ENCODE measurements at places on chromosomes 2 and 18. TPM values are rescaled to one million over a fixed set of nuclear protein-coding genes. Genes with fewer than 3 reads are reported as not detected.
A peak's percentile ranks its signal among the peaks of the same experiment; 100 is the strongest.

TEX44 gene
- total RNA-seq: not detected

CDK5R2 gene
- total RNA-seq: not detected

UGT1A5 gene
- total RNA-seq: not detected

CASP8 gene
- 40.4 TPM for total RNA-seq

ACMSD gene
- total RNA-seq: not detected

KLHL41 gene
- total RNA-seq: 1.4 TPM

RGPD8 gene
- total RNA-seq: 14.9 TPM

GRCh38 chr2:88838165-88838635 is 146.7 kb downstream of the RPIA start:
- no peaks in the 10 kb centered on the region for H3K4me1 ChIP-seq
- H3K27me3 ChIP-seq: no peaks in the 10 kb centered on the region
- no peaks in the 10 kb centered on the region for H3K36me3 ChIP-seq
- H3K4me3 ChIP-seq: no peak overlapping the region
- DNase-seq: no peak
- H3K27ac ChIP-seq: no peak overlapping the region

GRCh38 chr18:8081267-8081666 is 514.2 kb downstream of the PTPRM start:
- H3K36me3 ChIP-seq: no peaks in the 10 kb centered on the region
- H3K27ac ChIP-seq: peak overlapping the region; percentile 60
- peaks cover 14% of the 10 kb centered on the region for H3K4me1 ChIP-seq

DNA sequence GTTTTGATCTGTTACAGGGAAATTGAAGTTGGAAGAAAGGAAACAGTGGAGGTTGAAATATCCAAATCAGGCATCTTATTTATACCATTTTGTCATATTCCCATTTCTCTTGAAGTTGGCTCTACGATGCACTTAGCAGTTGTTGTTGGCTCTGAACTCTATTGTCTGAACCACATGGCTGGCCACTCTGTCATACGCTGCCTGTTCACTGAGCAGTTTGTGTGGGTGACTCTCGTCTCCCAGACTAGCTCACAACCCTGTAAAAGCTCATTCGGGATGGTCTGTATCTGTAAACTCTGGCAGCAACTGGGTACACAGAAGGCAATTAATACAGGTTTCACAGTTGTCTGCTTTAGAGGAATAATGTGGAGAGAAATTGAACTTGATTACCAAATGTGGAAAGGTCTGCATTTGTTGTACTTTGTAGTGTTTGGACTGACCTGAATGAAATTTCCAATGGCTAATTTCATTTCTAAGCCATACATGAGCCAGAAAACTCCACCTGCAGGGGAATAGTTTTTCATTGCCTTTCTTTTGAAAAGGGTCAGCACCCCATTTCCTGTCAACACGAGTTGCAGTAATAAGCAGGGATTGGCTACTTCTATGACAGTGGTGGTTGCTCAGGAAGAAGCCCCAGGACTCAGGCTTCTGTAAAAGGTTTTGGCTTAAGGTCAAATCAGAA is 378.2 kb downstream of the OSR1 start:
- H3K4me1 ChIP-seq: no peaks in the 10 kb centered on the region
- H3K4me3 ChIP-seq: no peak overlapping the region
- H3K36me3 ChIP-seq: no peaks in the 10 kb centered on the region
- H3K27me3 ChIP-seq: no peaks in the 10 kb centered on the region
- no peak for DNase-seq
- no peak overlapping the region for H3K27ac ChIP-seq

DNA sequence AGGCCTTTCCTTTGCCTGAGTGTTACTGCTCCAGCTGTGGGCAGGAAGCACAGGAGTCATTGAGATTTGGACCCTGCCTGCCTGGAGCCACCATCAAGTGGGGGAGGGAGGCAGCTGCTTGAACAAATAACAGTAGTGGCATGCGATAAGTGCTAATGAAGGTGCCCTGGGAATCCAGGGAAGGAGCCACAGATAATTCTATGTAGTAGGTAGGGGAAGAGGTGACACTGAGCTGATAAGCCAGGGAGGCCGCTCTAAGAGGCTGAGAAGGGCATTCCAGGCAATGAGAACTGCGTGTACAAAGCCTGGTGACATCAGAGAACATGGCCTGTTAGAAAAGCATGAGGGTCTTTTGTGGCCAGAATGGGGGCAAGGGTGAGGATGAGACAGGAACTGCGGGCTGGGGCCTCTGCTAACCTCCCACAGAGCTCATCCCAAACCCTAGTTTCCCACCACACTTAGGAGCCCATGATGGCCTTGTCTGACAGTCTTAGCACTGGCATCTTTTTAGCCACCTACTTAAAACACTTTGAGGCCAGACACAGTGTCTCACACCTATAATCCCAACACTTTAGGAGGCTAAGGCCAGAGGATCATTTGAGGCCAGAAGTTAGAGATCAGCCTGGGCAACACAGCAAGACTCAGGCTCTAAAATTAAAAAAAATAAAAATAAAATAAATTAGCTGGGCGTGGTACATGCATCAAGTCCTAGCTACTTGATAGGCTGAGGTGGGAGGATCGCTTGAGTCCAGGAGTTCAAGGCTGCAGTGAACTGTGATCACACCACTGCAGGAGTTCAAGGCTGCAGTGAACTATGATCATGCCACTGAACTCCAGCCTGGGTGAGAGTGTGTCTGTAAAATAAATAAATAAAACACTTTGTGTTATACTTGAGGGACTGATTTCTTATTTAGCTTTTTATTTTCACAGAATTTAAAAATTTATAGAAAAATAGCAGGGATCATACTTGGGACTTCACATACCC is 58.9 kb downstream of the TET3 start:
- H3K27me3 ChIP-seq: no peaks in the 10 kb centered on the region
- peaks cover 26% of the 10 kb centered on the region for H3K36me3 ChIP-seq
- no peak for DNase-seq
- no peak overlapping the region for H3K27ac ChIP-seq

DNA sequence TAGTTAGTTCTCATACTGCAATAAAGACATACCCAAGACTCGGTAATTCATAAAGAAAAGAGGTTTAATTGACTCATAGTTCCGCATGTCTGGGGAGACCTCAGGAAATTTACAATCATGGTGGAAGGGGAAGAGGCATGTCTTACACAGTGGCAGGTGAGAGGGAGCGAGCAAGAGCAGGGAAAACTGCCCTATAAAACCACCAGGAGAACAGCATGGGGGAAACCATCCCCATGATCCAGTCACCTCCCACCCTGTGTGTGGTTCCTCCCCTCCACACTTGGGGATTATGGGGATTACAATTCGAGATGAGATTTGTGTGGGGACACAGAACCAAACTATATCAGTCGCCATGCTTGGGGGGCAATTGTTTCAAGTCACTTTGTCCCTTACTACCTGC is 1.1 kb upstream of the SSB start:
- DNase-seq: no peak
- H3K36me3 ChIP-seq: no peaks in the 10 kb centered on the region
- no peak overlapping the region for H3K4me3 ChIP-seq
- no peak overlapping the region for H3K27ac ChIP-seq
- H3K4me1 ChIP-seq: peaks cover 21% of the 10 kb centered on the region

DNA sequence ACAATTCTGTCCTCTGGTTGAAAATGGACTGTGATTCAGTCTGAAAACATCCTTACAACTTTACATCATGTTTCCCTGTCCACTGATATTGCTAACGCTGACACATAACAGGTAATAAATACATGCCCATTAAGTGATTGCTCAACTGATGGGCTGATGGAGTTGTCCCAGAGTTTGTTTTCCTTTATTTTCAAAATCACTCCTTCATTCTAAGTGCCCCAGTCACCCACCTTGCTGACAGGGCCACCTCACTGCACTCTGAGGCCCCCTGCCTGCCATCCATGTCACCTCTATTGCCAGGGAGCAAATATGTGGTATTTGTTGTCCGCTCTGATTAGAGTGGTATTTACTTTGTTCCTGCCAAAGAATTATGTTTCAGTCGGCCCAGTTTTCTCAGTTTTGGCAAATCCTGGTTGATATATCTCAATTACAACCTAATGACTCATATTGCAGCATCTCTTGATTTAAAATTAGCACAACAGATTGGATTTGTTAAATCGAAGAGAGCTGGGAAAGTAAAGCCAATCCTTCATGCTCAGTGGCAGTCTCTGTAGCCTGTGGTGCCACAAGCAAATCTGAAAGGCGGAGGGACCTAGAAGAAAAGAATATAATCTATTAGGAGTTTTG is 105.1 kb downstream of the RDH14 start:
- H3K4me3 ChIP-seq: no peak overlapping the region
- H3K36me3 ChIP-seq: no peaks in the 10 kb centered on the region
- no peaks in the 10 kb centered on the region for H3K27me3 ChIP-seq
- H3K27ac ChIP-seq: peak overlapping the region; percentile 18

- no peak overlapping the region for H3K27ac ChIP-seq
- H3K4me1 ChIP-seq: peaks cover 6% of the 10 kb centered on the region
- no peaks in the 10 kb centered on the region for H3K36me3 ChIP-seq
- no peak overlapping the region for H3K4me3 ChIP-seq
- DNase-seq: no peak
- H3K27me3 ChIP-seq: no peaks in the 10 kb centered on the region
Measured at GRCh38 chr2:134703426-134703825, 15.4 kb downstream of the TMEM163 start.

- no peaks in the 10 kb centered on the region for H3K36me3 ChIP-seq
- no peak for DNase-seq
- no peaks in the 10 kb centered on the region for H3K4me1 ChIP-seq
- no peaks in the 10 kb centered on the region for H3K27me3 ChIP-seq
- no peak overlapping the region for H3K27ac ChIP-seq
- H3K4me3 ChIP-seq: no peak overlapping the region
Measured at GRCh38 chr2:240237609-240238174, 97.2 kb upstream of the OTOS start.

DNA sequence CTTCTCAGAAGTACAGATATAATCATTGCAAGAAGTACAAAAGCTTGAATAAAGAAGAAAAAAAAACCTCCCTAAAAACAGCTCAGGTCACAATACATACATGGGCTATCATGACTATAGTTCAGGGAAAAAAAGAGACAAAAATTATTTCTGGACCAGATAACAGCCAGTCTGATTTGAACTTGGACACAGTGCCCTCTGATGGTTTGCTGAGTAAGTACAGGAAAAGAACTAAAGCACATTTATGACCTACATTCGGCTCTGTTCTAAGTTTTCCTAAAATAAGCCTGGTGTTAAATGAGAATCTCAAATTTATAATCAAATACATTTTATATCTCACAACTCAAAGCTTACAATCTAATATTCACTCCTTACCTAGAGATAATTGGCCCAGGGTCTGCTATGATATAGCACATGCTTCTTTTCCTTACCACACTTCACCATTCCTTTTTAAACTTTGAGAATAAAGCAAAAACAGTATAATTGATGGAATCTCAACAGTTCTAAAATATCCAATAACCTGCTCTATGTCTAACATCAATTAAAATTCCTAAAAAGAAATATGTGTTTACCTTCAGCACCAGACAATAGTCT is 81.1 kb downstream of the RAPH1 start:
- DNase-seq: peak; percentile 60
- H3K4me3 ChIP-seq: no peak overlapping the region
- H3K36me3 ChIP-seq: peaks cover 2% of the 10 kb centered on the region
- H3K27ac ChIP-seq: no peak overlapping the region

DNA sequence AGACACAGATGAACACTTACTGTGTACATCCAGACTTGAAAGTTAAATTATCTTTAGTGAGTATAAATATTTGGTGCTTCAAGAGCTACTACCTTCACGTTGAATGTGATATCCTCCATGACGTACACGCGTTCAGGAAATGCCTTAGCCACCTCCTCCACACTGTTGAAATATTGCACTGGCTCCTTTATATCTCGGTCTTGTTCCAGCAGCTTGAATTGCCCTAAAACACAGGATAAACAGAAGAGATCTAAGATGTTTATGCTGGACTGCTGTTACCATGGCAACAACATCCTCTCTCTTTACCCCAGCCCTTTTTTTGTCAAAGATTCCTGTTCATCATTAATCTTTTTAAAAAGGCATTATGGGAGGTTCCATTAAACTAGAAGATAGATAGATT is 120.3 kb downstream of the MEP1B start:
- H3K27ac ChIP-seq: no peak overlapping the region
- H3K4me3 ChIP-seq: no peak overlapping the region
- no peaks in the 10 kb centered on the region for H3K27me3 ChIP-seq

- H3K4me3 ChIP-seq: no peak overlapping the region
- DNase-seq: no peak
- peaks cover 71% of the 10 kb centered on the region for H3K36me3 ChIP-seq
- H3K4me1 ChIP-seq: no peaks in the 10 kb centered on the region
Measured at GRCh38 chr2:61262699-61263098, 100.7 kb downstream of the C2orf74 start.

GRCh38 chr2:133434959-133435668 is 133.1 kb downstream of the NCKAP5 start:
- no peak overlapping the region for H3K4me3 ChIP-seq
- DNase-seq: no peak
- H3K27ac ChIP-seq: no peak overlapping the region
- H3K4me1 ChIP-seq: no peaks in the 10 kb centered on the region

DNA sequence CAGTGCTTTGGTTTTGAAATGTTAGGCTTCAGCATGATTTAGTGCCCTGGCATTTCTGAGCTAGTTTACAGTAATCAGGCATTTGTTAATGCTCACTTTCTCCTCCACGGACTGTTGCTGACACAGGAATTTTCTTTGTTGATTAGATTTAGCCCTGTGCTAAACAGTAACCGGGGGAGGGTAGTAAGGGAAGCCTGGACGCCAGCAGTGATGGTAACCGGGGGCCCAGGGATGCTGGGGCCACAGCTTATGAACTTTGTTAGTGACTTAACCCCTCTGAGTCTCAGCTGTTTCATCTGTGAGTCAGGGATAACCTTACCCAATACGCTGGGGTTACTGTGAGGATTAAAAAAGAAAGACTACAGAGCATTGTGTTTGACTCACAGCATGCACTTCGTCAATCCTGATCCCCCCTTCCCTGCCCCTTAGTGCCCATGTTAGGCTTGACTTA is 33.5 kb downstream of the KLHL29 start:
- no peaks in the 10 kb centered on the region for H3K36me3 ChIP-seq
- H3K4me1 ChIP-seq: no peaks in the 10 kb centered on the region
- no peaks in the 10 kb centered on the region for H3K27me3 ChIP-seq
- no peak overlapping the region for H3K4me3 ChIP-seq
- DNase-seq: no peak

GRCh38 chr18:72867746-72868584 is at the start of gene NETO1:
NETO1 (minus strand) TSS chr18:72867987; CDS start chr18:72867291, 696 bp downstream.
- H3K36me3 ChIP-seq: no peaks in the 10 kb centered on the region
- peak within 1 kb of the TSS; percentile 24 for H3K4me3 ChIP-seq
- no peak within 1 kb of the TSS for H3K27ac ChIP-seq
- H3K4me1 ChIP-seq: peaks cover 12% of the 10 kb centered on the region
- peak; percentile 67 for DNase-seq

Measured in left lung (tissue), 14 donors.